Epithelial cell of prostate (primary cell): ENCODE measurements at places on chromosomes 3 and 15.

GRCh38 chr15:39597751-39598185 is 16.9 kb downstream of the THBS1 start:
- DNase-seq: no peak

DNA sequence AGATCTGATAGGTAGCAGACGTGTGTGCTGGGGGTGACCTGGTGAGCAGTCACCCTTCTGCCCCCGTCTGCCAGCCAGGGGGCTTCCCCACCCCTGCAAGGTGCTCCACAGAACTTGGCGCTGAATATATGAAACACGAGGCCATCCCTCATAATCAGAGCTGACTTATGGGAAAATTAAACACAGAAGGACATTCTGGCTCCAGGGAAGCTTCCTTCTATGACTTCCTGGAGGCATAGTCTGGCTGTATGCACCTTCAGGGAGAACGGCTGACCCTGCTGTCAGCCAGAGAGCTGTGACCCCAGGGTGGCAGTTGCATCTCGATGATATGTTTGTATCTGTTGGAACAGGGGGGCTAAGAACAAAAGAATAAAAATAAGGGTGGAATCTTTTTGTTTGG is 26.6 kb upstream of the MRPS22 start:
- DNase-seq: no peak

GRCh38 chr15:31467361-31467760 is 140.7 kb downstream of the KLF13 start:
- DNase-seq: no peak

- DNase-seq: no peak
Observed at GRCh38 chr3:116331380-116331779, 113.9 kb downstream of the LSAMP start.

DNA sequence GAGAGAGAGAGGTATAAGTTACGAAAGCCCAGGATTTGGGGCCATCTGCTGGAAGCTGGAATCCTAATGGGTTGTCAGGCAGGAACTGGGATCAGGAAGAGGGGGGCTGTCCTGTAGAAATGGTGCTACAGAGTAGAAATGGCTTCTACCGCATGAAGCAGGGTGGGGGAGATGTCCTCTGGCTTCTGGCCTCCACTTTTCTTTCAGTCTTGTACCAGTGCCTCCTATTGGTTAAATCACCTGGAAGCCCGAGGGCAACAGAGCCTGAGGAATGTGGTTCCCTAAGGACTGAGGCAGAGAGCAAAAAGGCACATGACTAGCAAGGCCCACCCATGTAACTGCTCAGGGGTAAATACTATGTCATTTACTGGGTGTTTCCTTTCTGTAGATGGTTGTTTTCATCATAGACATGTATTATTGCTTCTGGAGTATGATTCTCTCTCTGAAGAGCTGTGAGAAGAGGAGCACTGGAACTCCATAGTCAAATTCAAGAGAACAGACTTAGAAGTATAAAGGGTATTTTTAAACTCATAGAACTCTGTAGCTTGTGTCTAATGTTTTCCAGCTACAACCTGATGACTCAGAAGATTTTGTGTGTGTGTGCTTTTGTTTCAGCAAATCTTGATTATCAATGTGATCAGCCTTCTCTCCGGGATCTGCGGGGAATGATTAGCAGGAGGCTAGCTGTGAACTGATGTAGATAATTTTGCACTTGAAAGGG is 20.2 kb upstream of the MITF start:
- no peak for DNase-seq

DNA sequence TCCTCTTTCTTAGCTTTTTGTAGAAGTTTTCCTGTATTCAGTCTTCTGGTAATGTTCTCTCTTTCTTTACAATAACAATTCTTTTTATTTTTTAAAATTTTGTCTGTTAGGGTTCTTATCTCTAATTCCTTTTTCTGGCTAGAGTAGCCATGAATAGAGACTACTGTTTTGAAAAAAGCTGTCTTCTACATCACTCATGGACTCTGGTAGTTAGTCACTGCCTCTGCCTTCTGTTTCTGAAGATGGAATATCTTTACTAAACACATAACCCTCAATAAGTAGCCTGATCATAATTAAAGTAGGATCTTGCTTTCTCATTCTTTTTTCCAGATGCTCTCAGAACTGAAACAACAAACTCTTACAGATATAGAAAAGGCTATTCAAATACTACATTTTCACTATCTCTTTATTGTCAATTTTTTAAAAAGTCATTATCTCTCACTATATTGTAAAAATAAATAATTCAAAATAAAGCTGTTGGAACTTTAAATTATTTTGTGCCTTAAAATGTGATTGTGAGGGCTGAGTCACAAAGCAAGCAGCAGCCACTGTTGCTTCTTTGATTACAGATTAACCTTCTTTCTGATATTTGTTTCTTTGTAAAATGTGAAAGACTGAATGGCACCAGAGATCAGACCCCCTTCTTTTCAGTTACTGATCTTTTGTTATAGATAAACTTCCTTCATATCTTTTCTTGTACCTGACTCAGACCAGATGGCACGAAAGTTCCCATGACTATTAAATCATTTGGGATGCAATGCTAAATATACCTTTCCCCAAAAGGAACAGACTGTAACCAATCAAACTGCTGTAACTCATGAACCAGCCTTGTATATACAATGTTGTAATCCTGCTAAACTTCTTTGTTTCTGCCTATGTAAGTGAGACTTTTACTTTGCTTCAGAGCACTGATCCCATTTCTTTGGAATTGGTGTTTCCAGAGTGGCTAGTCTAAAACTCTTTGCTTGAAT is 1159.5 kb downstream of the IGSF11 start:
- no peak for DNase-seq

DNA sequence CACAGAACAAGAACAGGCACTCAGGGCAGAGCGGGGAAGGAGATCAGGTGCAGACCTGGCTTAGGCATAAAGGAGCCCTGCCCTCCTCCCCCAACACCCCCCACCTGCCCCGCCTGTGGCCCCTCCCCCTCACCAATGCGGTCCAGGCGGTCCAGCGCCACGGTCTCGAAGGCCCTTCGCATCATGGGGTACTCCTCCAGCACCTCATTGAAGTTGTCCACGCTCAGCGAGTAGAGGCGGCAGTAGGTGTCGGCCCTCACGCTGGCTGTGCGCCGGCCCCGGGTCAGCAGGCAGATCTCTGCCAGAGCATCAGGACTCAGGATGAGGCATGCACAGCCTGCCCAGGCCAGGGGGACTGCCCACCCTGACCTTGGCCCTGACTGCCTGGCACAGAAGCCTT is 44.8 kb downstream of the HCN4 start:
- no peak for DNase-seq
